T-helper 9 cell (primary cell): ENCODE measurements at places on chromosomes 2 and 18.

- DNase-seq = no peak
These were observed 73.4 kb downstream of the CDCA7 start for GRCh38 chr2:173427887-173428668.

DNA sequence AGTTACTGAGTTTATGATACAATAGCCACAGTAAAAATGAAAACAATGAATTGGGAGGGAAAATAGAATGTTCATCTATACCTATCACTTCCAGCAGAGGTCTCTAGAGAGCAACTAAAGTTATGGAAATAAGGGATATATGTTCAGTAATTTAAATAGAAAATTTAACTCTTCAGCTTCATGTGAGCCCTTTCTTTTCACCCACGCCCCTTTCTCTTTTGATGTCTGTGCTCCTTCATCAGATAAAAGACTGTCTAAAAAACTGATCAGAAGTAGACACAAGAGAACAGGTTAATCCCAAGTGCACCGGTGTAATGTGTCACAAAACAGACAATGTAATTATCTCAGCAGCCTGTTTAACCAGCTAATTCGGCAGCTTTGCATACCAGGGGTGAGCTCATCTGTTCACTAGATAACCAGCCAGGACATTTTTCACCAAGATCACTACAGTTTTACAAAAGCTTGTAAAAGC lies 238.5 kb upstream of the ERBB4 start:
- no peak for DNase-seq

DNA sequence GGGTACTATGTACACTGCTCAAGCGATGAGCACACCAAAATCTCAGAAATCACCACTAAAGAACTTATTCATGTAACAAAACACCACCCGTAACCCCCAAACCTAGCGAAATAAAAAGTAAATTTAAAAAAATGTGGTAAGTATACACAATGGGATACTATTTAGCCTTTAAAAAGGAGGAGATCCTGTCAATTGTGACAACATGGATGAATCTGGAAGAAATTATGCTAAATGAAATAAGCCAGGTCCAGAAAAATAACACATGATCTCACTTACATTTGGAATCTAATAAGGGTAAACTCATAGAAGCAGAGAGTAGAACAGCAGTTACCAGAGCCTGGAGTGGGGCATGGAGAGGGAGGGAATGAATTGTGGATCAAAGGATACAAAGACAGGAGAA lies 98.5 kb upstream of the SPATS2L start:
- no peak for DNase-seq

GRCh38 chr2:193861557-193861956 lies 1666.8 kb upstream of the TMEFF2 start:
- no peak for DNase-seq

- DNase-seq = no peak
These were observed 1.3 kb downstream of the CERS6 start for GRCh38 chr2:168457190-168457895.

DNA sequence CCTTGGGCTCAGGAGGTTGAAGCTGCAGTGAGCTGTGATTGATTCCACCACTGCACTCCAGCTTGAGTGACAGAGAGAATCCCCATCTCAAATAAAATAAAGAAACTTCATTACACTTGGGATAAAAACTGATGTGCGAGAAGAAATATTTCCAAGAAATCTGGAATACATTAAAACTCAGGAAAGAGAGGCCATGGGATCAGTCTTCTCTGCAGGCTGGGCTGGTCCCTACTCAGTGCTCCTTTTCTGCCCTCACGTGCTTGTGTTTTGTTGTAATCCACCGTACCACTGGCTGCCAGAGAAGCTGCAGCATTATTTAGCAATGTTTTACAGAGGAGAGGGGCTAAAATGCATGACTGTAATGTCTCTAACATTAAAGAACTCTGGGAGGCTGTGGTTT lies 282.0 kb downstream of the SLC8A1 start:
- DNase-seq = no peak

DNA sequence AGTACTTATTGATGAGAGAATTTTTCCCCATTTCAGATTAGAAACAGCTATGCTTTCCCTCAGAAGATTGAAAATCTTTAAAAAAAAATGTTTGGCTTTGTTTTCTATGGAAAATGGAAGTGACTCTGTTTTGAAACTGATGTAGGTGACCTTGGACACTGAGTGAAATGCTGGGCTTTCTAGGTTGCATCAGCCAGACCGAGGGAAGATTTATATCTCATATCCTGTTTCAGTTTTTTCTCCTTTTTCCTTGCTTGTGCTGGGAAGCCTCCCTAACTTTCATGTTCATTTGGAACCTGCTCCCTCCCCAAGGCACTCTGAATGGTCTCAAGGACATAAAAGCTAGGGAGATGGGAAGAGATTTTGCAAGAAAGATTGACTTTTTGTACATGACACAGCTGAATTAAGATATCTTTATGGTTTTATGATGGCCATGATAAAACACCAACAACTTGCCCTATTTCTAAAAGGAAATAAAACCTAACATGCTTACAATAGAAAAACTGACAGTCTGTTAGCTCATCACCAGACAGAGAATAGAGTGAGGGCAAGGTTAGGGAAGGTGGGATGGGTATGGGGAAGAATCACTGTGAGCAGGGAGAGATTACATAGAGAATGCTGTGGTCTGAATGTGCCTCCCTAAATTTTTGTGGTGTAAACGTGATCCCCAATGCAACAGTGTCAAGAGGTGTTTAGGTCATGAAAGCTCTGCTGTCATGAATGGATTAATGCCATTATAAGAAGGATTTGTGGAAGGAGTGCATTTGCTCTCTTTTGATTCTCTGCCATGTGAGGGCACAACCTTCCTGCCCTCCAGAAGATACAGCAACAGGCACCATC lies 249.7 kb downstream of the TPGS2 start:
- no peak for DNase-seq

DNA sequence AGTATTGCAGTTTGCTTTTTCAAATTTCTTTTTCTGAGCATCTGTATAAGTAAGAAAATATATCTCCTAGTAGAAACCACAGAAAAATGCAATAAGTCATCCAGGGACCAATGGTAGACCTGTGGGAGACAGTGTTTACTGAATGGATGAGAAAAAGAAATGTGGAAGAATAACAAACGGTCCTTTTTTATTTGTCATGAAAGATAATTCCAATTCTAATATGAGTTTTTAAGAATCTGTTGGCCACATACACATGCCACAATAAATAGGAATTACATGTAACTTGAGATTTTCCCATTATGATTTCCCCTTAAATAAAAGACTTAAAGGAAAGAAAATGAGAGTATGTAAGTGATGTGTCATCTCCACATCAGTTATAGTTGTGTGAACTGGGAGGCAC lies 107.7 kb upstream of the RAB27B start:
- no peak for DNase-seq

GRCh38 chr2:163729636-163730273 lies 6.1 kb downstream of the FIGN start:
- no peak for DNase-seq

GRCh38 chr2:106175086-106175850 lies 18.8 kb downstream of the UXS1 start:
- DNase-seq = no peak

DNA sequence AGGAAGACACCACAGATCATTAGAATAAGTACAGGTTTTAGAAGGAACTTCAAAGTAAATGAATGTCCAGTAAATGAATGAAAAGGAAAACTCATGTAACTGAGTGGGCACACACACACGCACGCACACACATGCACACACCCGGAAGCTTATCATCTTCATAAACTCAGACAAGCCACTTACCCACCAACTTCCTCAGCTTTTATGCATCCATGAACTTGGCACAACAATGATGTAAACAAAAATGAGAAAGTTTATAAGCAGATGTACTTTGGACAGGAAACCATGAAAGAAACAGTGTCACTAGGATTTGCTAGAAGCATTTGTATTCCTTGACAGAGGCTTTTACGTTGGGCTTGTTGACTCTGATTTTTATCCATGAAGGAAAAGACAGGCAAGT lies 23.2 kb downstream of the RNF152 start:
- DNase-seq = no peak

GRCh38 chr2:26488463-26489212 lies 10.7 kb upstream of the OTOF start:
- DNase-seq = no peak

GRCh38 chr18:49591271-49591670 lies 29.4 kb downstream of the LIPG start:
- DNase-seq = no peak

DNA sequence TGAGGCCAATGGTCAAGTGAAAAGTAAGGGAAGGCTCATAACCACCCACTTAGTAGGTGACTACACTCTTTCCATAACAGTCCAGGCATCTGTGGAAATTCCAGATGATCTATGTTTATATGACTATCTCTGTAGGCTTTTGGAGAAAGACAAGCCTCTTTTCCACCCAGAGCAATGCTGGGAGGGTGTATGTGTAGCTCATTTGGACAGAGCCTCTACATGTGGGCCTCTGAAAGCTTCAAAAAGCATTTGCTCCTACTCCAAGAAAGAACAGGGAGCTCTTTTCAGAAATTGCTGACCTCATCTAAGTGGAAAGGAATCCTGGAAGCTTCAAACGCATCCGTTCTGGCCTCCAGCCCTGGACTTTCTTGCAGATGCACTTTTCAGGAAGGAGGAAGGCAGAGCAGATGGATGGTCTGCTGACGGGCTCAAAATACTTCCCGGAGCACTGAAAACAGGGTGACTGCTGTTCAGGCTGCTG lies 308.7 kb downstream of the LRATD1 start:
- no peak for DNase-seq

GRCh38 chr18:41579185-41579584 lies 375.8 kb upstream of the PIK3C3 start:
- no peak for DNase-seq

GRCh38 chr18:72235422-72235821 lies 308.7 kb downstream of the CBLN2 start:
- no peak for DNase-seq

- no peak for DNase-seq
These were observed 414.8 kb downstream of the HRH4 start for GRCh38 chr18:24875286-24875685.

GRCh38 chr18:11696451-11696850 lies 7.4 kb downstream of the GNAL start:
- DNase-seq = no peak

GRCh38 chr18:49021076-49021432 lies 70.3 kb upstream of the SMAD7 start:
- no peak for DNase-seq

DNA sequence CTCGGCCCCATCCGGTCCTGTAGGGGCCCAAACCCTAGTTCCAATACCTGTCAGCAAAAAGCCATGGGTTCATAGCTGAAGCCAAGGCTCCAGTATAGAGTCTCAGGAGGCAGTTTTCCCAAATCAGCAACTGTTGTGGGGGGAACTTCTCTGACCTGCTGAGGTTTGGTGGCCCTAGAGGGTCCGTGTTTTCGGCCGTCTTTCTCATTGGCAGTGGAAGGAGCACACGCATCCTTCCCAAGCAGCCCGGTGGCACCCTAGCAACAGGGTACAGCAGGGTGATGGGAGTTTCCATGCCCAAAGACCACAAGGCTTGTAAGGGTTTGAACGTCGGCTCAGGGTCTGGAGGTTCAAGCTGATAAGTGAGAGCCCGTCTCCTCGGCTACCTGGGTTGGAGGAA lies 6.6 kb downstream of the FOSL2 start:
- no peak for DNase-seq

DNA sequence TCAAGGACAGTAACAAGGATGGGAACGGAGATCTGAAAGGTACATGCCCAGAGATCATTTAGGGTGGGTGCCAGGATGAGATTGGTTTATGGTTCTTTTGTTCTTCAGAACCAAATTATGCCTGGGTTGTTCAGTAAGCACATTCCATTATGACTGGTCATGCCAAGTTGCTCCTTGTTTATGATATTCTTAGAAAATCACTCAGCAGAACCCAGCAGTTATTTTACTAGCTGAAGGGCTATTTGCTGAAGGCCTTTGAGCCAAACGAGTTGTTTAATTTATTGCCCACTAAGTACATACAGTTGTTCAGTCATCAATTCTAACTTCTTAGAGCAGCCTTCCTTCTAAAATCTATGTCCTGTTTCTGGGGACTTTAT lies 635 bp downstream of the SLC3A1 start:
- no peak for DNase-seq

- no peak for DNase-seq
These were observed 57.3 kb downstream of the IRS1 start for GRCh38 chr2:226742347-226742746.

- no peak for DNase-seq
These were observed 60.1 kb downstream of the RDH14 start for GRCh38 chr2:18500333-18500732.

DNA sequence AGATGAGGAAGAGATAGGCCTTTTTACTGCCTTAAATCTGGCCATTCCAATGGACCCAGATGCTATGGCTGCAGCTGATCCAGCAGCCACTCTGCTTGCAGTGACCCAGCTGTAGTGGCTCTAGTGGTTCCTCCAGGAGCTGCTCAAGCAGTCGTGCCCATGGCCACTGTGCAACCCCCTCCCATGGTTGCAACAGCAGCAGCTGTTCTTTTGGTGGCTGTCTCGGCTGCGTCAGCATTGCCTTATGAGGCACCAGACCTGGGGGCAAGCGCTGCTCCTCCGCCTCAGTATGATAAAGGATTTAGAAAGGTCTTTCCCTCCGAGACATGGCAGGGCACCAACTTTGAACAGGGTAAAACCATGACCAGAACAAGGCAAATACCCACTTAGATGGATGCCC lies 384.9 kb upstream of the DCC start:
- DNase-seq = no peak

DNA sequence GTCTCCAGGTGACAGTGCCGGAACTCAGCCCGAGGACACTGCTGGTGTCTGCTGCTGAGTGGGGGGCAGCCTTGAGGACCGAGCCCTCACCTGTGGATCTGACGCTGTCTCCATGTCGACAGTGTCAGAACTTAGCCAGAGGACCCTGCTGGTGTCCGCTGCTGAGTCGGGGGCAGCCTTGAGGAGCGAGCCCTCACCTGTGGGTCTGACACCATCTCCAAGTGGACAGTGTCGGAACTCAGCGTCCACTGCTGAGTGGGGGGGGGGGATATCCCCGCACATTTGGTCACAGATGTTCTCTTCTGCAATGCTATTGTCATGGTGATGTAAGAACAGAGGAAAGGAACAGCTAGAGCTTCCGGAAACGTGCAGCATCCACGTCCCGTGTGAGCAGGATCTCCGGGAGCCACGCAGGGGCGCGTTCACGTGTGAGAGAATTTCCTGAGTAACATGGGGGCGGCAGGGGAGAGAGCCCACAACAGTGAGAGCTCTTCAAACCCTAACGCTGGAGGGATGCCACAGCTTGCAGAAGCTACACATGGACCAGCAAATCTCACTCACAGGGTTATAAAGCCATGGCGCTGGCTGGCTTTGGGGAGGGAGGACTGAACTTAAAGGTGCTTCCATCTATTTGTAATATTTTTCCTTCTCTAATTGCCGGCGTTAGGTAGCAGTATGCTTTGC lies 250.7 kb upstream of the SALL3 start:
- DNase-seq = no peak

- no peak for DNase-seq
These were observed 7.4 kb downstream of the IL1R2 start for GRCh38 chr2:101998896-101999789.

- no peak for DNase-seq
These were observed 93.9 kb downstream of the FARSB start for GRCh38 chr2:222561817-222562645.

- DNase-seq = no peak
These were observed 36.0 kb downstream of the SETBP1 start for GRCh38 chr18:44716697-44717163.

GRCh38 chr2:186909095-186909494 lies 60.1 kb upstream of the ZSWIM2 start:
- no peak for DNase-seq
